GM23248 (cell line): ENCODE measurements at places on chromosomes 13 and 19. TPM values are rescaled to one million over a fixed set of nuclear protein-coding genes. Genes with fewer than 3 reads are reported as not detected.

The C1QTNF9B gene
- total RNA-seq: not detected in 2 replicates

- no peak for DNase-seq
These were observed 47.5 kb downstream of the ATP11A start for GRCh38 chr13:112737294-112737693.

GRCh38 chr13:44128552-44129001 is 245.0 kb upstream of the SERP2 start:
- peak; percentile 85 for DNase-seq

- DNase-seq: no peak
These were observed 8.8 kb downstream of the TSSK6 start for GRCh38 chr19:19506592-19506991.

The PRX gene
- total RNA-seq: 3.8 and 4.0 TPM in 2 replicates

The ZNF561 gene
- 24.8 and 33.6 TPM in 2 replicates for total RNA-seq

The KLC3 gene
- total RNA-seq: not detected in 2 replicates

DNA sequence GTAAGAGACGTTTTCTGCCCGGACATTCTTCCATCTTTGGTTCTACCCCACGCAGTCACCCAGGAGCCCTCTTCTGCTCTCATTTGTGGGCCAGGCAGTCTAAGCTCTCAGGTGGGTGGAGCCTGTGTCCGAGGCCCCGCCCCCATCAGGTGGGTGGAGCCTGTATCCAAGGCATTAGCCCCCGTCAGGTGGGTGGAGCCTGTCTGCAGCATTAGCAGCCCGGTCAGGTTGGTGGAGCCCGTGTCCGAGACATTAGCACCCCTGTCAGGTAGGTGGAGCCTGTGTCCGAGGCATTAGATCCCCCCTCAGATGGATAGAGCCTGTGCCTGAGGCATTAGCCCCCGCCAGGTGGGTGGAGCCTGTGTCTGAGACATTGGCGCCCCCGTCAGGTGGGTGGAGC is 45.5 kb upstream of the C13orf46 start:
- DNase-seq: peak; percentile 44

The GFY gene
- total RNA-seq: not detected in 2 replicates

GRCh38 chr19:19461306-19461670 is 54.1 kb downstream of the TSSK6 start:
- peak; percentile 55 for DNase-seq

GRCh38 chr19:15296353-15296752 is 36.0 kb downstream of the BRD4 start:
- DNase-seq: no peak

The CYP4F2 gene
- total RNA-seq: not detected in 2 replicates

DNA sequence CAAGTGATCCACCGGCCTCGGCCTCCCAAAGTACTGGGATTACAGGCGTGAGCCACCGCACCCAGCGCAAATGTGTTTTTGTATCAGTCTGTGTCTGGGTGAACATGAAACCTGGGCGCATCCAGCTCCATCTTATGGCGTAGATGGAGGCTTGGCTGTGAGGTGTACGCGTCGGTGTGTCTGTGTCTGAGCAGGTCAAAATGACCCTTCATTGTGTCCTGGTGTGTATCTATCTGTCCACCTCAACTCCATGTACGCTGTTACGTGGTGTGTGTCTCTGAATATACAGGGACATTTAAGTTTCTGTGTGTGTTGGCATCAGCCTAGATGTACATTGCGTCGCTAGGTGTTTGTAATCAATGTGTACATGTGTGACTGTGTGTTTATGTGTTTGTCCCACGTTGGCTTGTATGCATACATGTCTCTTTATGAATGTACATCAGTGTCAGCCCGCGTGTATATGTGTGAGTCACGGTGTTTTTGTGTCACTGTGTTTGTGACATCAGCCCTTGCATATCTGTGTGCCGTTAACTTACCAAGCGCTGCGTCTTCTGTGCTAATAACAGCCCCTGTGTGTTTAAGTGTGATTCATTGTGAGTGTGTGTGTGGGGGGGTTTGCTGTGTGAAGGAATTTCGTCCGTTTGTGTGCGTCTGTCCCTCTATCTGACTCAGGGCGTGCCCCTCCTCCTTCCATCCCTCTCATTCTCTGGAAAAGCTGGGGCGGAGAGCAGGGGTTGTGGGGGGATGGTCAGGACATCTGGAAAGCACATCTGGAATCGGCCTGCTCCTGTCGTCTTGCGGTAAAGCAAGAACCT is 6.4 kb downstream of the AXL start:
- DNase-seq: peak; percentile 99

- DNase-seq: peak; percentile 73
These were observed 31.6 kb downstream of the SYT3 start for GRCh38 chr19:50607874-50608785.

DNA sequence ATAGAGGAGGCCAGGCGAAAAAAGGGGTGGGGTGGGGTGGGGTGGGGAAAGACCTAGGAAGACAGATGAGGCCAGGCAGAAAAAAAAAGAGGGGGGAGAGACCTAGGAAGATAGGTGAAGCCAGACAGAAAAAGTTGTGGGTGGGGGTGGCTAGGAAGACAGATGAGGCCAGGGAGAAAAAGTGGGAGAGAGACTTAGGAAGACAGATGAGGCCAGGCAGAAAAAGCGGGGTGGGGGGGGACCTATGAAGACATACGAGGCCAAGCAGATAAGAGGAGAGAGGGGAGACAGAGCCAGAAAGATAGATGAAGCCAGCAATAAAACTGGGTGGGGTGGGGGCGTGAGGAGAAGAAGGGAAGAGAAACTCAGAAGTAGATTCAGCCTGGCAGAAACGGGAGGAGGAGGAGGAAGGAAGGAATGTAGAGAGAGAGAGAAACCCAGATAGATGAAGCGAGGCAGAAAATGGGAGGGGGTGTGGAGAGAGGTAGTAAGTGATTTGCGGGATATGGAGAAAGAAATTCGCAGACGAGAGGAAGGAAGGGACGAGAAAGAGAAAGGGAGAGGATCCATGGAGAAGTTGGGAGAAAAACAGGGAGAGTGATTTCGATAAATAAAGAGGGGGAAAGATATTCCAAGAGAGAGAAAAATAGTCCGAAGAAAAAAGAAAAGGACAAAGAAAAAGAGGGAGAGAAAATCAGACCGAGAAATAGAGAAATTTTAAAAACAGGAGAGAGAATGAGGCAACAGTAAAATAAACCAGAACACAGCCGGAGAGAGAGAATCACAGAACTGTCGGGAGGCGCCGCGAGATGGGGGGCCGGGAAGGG is 12.2 kb upstream of the CACNG6 start:
- no peak for DNase-seq

The ZNF582 gene
- total RNA-seq: 4.2 TPM in 2 replicates

DNA sequence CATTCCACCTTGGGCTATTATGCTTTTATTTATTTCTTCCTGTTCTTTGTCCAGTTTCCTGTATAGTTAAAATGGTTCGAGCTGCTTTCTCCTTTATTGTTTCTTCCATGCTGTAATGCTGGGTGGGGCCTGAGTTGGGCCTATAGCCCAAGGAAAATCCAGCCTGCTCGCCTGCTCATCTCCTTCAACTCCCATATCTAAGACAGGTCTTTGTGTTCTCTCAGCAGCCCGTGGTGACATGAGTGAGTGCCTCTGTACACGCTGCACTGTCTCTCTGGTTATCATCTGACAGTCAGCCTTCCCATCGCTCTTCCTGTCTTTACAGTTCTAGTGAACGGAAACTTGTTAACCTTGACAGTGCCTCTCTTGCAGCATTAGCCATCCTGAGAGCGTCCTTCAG is 221.9 kb upstream of the SLC10A2 start:
- DNase-seq: no peak

DNA sequence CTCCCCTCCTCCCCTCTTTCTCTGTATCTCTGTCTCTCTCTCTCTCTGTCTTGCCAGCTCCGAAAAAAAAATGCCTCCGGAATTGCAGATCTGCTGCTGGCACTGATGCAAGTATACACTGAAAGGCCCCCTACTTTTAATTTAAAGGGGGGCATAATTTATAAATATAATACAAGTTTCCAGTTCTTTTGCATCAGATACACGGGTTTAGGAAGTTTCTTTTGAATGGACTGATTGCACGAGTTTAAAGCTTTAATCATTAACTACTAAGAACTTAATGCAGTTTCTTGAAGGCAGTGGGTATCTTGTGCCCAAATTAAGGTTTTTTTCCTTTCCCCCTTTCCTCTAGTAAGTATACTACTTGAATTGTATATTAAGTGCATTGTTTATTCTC is 1.4 kb downstream of the FGF9 start:
- DNase-seq: no peak

DNA sequence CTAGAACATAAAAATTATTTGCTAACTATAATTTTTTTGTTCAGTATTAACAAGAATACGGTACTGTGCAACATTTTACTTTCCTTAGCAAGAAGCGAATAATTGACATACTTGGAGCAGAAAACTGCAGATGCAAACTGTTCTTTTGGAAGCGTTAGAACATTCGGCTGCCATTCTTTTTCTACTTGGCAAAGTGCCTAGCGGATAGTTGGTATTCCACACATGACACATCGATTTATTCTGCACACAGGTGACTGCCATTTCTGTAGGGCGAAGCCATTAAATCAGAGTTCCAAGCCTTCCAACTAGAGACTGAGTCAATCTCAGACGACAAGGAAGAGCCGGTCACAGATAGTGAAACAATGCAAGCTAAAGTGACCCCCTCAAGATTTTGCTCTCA is 117.4 kb downstream of the TRPC4 start:
- DNase-seq: no peak

The C19orf33 gene
- total RNA-seq: not detected in 2 replicates

DNA sequence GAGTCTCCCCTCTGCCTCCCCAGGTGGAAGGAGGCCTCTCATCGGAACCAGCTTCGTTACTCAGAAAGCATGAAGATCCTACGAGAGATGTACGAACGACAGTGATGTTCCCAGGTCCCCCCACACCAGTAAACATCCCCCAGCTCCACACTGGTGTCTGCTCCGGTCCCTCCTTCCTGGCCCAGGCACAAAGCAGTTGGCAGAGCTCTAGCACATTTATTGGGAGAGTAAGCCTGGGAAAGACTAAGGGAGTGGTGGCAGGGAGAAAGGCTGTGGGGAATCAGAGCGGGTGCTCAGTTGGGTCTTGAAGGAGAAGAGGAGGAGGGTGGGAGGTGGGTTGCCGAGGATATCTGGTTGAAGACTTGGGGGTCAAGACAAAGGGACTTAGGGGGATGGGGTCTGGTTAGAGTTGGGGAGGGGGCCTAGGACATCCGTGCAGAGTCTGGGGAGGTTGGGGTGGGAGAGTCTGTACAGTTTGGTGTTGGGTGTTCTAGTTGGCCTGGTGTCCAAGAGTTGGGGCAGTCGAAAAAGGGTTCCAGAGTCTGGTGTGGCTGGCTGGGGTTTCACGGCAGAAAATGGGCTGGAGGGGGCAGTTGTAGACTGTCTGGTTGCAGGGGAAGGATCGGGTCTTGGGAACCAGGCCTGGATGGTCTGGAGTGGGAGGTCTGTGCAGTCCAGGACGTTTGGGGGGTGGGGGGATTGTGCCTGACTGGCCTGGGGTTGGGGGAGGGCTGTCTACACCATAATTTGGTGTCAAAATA is 2.3 kb downstream of the HSPB6 start:
- DNase-seq: no peak

The CEACAM4 gene
- total RNA-seq: not detected in 2 replicates

The ZNF626 gene
- total RNA-seq: 18.6 and 23.8 TPM in 2 replicates

GRCh38 chr19:7112675-7113074 is 43.2 kb downstream of the ZNF557 start:
- no peak for DNase-seq

The GRK1 gene
- total RNA-seq: not detected in 2 replicates

- peak; percentile 27 for DNase-seq
These were observed 1.3 kb upstream of the KLK8 start for GRCh38 chr19:51002542-51003311.

DNA sequence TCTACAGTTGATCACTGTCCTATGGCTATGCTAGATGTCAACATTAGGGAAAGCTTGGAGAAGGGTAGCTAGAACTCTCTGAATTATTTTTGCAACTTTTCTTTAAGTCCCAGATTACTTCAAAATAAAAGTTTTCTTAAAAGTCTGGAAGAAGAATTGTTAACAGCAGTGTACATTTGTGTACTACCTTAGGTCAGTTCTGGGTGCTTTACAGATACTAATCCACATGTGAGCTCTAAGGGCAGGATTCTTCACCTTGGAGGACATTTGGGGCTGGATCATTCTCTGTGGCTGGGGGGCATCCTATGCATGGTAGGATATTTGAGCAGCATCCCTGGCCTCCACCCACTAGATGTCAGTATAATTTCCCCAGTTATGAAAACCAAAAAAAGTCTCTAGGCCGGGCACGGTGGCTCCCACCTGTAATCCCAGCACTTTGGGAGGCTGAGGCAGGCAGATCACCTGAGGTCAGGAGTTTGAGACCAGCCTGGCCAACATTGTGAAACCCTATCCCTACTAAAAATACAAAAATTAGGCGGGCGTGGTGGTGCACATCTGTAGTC is 2.8 kb downstream of the BRME1 start:
- DNase-seq: peak; percentile 13

GRCh38 chr19:55477905-55478304 is 1.5 kb downstream of the ZNF628 start:
- no peak for DNase-seq

The ATP4B gene
- total RNA-seq: not detected in 2 replicates

DNA sequence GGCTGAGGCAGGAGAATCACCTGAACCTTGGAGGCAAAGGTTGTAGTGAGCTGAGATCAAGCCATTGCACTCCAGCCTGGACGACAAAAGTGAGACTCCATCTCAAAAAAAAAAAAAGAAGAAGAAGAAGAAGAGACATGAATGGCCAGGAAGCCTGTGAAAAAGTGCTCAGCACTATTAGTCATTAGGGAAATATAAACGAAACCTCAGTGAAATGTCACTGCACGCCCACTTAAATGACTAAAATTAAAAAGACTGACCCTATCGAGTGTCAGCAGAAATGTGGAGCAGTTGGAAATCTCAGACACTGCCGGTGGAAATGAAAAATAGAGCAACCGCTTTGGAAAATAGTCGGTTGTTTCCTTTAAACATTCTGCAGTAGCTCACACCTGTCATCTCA is 5.5 kb upstream of the TYROBP start:
- peak; percentile 73 for DNase-seq

- DNase-seq: peak; percentile 25
These were observed 170.8 kb downstream of the NUFIP1 start for GRCh38 chr13:44818428-44818827.

GRCh38 chr13:44212633-44213396 is 160.8 kb upstream of the SERP2 start:
- peak; percentile 45 for DNase-seq

DNA sequence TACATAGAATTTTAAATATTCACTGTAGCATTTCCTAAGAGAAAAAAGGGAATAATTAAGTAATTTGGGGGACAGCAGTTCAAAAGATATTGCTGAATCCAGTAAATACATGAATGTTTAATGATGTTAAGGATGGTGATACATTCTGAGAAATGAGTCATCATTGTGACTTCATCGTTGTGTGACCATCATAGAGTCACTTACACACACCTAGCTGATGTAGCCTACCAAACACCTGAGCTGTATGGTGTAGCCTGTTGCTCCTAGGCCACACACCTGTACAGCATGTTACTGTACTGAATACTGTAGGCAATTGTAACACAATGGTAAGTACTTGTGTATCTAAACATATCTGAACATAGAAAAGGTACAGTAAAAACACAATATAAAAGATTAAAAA is 34.8 kb downstream of the ATP7B start:
- no peak for DNase-seq

GRCh38 chr19:46818812-46819211 is 30.4 kb upstream of the SLC1A5 start:
- DNase-seq: peak; percentile 17

The WDR88 gene
- total RNA-seq: not detected in 2 replicates
